ENCODE measurements at places on chromosomes 5 and 9. TPM values are rescaled to one million over a fixed set of nuclear protein-coding genes. Genes with fewer than 3 reads are reported as not detected.
A peak's percentile ranks its signal among the peaks of the same experiment; 100 is the strongest.

SUB1 gene
- 404 TPM for total RNA-seq

SPINK13 gene
- not detected for total RNA-seq

FAXDC2 gene
- total RNA-seq = not detected

FLT4 gene
- 2.0 TPM for total RNA-seq

ZNF462 gene
- 0.37 TPM for total RNA-seq

MAMDC2 gene
- total RNA-seq = not detected

PTPRD gene
- not detected for total RNA-seq

SLC6A19 gene
- not detected for total RNA-seq

SHB gene
- 1.6 TPM for total RNA-seq

- DNase-seq = no peak
- H3K36me3 ChIP-seq = peaks cover 57% of the 10 kb centered on the region
- peak overlapping the region; percentile 61 for H3K27ac ChIP-seq
- H3K4me1 ChIP-seq = peaks cover 40% of the 10 kb centered on the region
These were observed 103.2 kb downstream of the USP20 start for GRCh38 chr9:129938291-129938979.

GRCh38 chr9:21579247-21579671 lies 97.1 kb upstream of the IFNE start:
- no peaks in the 10 kb centered on the region for H3K36me3 ChIP-seq
- H3K4me3 ChIP-seq = peak overlapping the region; percentile 81
- peaks cover 37% of the 10 kb centered on the region for H3K4me1 ChIP-seq
- peak overlapping the region; percentile 6 for H3K27ac ChIP-seq

GRCh38 chr9:136754626-136755301 lies 3.3 kb downstream of the LCN8 start:
- H3K4me1 ChIP-seq = peaks cover 6% of the 10 kb centered on the region
- no peak overlapping the region for H3K27ac ChIP-seq
- H3K4me3 ChIP-seq = no peak overlapping the region
- peaks cover 8% of the 10 kb centered on the region for H3K36me3 ChIP-seq

DNA sequence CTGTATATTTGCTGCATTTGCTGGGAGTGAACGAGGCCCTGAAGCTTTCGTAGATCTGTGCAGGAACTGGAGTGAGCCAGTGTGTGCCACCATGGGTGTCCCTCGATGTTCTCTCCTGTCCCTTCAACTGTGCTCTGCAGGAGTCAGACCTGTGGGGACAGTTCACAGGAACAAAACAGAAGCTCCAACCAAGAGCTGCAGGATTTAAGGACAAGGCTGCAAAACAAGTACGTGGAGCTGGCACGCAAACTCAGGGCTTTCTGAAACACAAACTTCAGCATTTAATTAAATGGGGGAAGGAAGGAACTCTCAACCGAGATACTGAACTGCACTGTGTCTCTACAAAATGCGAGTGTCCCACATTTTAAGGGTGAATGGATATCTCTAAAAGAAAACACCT lies 24.2 kb downstream of the BASP1 start:
- H3K4me3 ChIP-seq = no peak overlapping the region
- no peaks in the 10 kb centered on the region for H3K36me3 ChIP-seq
- DNase-seq = no peak
- H3K27me3 ChIP-seq = no peaks in the 10 kb centered on the region
- no peaks in the 10 kb centered on the region for H3K4me1 ChIP-seq

- no peaks in the 10 kb centered on the region for H3K4me1 ChIP-seq
- no peak overlapping the region for H3K4me3 ChIP-seq
- no peak overlapping the region for H3K27ac ChIP-seq
- no peak for DNase-seq
- no peaks in the 10 kb centered on the region for H3K27me3 ChIP-seq
These were observed 837.1 kb upstream of the ZNF608 start for GRCh38 chr5:125583321-125584139.

DNA sequence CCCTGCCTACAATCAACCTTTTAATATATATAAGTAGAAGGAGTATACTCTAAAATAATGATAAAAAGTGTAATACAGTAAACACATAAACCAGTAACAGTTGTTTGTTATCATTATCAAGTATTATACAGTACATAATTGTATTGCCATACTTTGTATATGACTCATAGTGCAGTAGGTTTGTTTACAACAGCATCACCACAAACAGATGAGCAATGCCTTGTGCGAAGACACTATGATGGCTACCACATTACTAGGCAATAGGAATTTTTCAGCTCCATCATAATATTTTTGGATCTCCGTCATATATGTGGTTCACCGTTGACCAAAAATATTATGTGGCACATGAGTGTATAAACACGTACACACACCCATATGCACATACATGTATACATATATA lies 69.7 kb upstream of the APC start:
- H3K27me3 ChIP-seq = peaks cover 15% of the 10 kb centered on the region
- no peaks in the 10 kb centered on the region for H3K36me3 ChIP-seq
- no peak overlapping the region for H3K4me3 ChIP-seq
- H3K4me1 ChIP-seq = no peaks in the 10 kb centered on the region
- DNase-seq = no peak

DNA sequence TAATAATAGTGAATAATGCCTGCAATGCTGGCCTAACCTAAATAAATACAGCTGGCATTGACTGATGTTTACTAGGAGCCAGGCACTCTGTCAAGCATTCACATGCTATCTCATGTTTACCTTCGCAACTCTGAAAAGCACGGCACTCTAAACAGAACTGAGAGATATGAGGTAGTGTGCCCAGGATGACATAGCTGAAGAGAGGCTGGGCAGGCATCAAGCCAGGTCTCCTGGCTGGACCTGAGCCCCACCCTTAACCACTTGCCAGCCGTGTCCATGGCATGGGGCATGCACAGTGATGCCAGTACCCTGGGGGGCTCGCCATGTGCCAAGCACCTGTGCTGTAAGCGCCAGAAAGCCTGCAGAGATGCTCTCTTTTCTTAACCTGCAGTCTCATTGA lies 119.4 kb upstream of the MVB12B start:
- no peaks in the 10 kb centered on the region for H3K4me1 ChIP-seq
- H3K36me3 ChIP-seq = no peaks in the 10 kb centered on the region
- DNase-seq = no peak
- H3K27me3 ChIP-seq = peaks cover 4% of the 10 kb centered on the region

DNA sequence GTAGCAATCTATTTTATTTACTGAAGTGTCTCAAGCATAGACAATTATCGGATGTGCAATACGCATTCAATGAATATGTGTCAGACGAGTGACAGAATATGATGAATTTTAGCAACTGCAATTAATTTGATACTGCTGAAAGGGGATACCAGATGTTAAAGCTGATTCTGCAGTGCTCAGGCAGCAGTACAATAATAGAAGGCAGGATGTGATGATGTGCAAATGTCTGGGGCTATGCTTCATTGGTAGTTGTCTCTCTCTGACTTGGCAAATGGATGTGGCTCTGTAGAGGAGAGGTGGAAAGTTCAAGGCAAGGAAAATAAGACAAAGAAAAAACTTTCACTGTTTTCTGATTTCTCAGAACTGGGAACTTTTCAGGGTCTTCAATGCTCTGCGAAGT lies 721.2 kb downstream of the CDH18 start:
- H3K4me3 ChIP-seq = no peak overlapping the region
- no peaks in the 10 kb centered on the region for H3K4me1 ChIP-seq
- no peak for DNase-seq
- H3K36me3 ChIP-seq = no peaks in the 10 kb centered on the region
- H3K27ac ChIP-seq = no peak overlapping the region

DNA sequence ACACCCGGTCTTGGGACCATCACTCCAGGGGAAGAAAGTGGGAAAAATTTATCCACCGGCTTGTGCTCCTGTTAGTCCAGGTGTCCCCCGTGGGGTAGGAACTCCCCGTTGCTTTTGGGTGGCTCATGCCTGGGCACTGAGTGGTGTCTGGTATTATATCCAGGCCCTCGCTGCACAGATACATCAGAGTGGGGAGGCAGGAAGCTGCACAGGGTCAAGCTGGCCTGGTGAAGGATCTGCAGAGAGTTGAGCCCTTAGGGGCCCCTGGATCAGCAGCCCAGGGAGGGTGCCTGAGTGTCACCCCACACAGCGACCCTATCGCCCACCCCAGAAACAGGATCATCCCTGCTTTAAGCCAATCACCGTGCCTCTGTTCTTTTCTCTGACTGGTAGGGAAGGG lies 24.4 kb upstream of the COL5A1 start:
- H3K4me1 ChIP-seq = no peaks in the 10 kb centered on the region
- H3K27me3 ChIP-seq = no peaks in the 10 kb centered on the region
- H3K36me3 ChIP-seq = no peaks in the 10 kb centered on the region
- no peak for DNase-seq
- no peak overlapping the region for H3K4me3 ChIP-seq
- H3K27ac ChIP-seq = no peak overlapping the region

DNA sequence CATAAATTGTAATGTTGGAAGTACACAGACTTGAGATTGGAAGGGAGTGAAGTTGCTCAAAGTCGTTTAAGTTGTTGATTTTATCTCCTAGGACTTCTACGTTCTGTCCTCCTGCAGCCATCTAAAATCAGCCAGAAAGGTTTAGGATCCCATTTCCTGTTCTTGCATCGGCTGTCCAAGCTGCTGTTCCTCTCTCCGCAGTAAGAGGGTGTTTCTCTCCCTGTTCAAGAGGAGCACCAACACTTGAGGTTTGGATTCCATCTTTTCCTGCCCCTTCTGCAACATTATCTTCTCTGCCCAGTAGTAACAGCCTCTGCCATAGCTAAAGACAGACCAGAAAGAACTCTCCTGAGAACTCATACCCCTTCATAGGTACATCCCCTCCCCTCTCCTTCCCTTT lies 373.4 kb downstream of the GADD45G start:
- no peak for DNase-seq
- H3K4me1 ChIP-seq = peaks cover 16% of the 10 kb centered on the region
- H3K4me3 ChIP-seq = no peak overlapping the region
- H3K27me3 ChIP-seq = peaks cover 12% of the 10 kb centered on the region
- no peaks in the 10 kb centered on the region for H3K36me3 ChIP-seq

- no peak overlapping the region for H3K4me3 ChIP-seq
- H3K4me1 ChIP-seq = no peaks in the 10 kb centered on the region
- H3K36me3 ChIP-seq = no peaks in the 10 kb centered on the region
- no peak for DNase-seq
- peaks cover 2% of the 10 kb centered on the region for H3K27me3 ChIP-seq
These were observed 124.7 kb downstream of the ALDH1A1 start for GRCh38 chr9:72827950-72828731.

DNA sequence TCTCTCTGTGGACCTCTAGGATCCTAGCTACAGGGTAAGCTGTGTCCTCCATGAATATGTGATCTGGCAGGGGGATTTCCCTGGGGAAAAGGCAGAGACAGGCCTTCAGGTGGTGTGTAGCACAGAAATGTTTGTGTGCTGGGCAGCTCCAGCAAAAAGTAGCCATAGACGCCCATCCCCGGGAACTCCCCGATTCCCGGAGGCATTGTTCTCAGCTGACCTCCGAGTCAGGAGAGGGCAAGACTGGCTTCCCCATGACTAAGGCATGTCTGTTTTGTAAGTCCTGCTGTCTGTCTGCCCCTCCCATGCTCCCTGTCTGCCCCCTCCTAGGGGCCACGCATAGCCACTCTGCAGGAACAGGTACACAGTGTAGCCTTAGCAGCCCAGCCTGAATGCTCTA lies 834.5 kb downstream of the PTPRD start:
- no peak overlapping the region for H3K27ac ChIP-seq
- H3K27me3 ChIP-seq = no peaks in the 10 kb centered on the region
- H3K4me1 ChIP-seq = no peaks in the 10 kb centered on the region
- no peak overlapping the region for H3K4me3 ChIP-seq
- no peak for DNase-seq
- H3K36me3 ChIP-seq = no peaks in the 10 kb centered on the region

- no peaks in the 10 kb centered on the region for H3K4me1 ChIP-seq
- H3K27ac ChIP-seq = no peak overlapping the region
- no peak for DNase-seq
- no peaks in the 10 kb centered on the region for H3K36me3 ChIP-seq
- peaks cover 15% of the 10 kb centered on the region for H3K27me3 ChIP-seq
These were observed 115.1 kb upstream of the ZNF366 start for GRCh38 chr5:72622170-72622760.

GRCh38 chr5:131466171-131466766 lies 168.8 kb downstream of the RAPGEF6 start:
- H3K4me1 ChIP-seq = peaks cover 10% of the 10 kb centered on the region
- H3K27ac ChIP-seq = peak overlapping the region; percentile 48
- no peak overlapping the region for H3K4me3 ChIP-seq
- H3K36me3 ChIP-seq = peaks cover 51% of the 10 kb centered on the region
- no peak for DNase-seq

DNA sequence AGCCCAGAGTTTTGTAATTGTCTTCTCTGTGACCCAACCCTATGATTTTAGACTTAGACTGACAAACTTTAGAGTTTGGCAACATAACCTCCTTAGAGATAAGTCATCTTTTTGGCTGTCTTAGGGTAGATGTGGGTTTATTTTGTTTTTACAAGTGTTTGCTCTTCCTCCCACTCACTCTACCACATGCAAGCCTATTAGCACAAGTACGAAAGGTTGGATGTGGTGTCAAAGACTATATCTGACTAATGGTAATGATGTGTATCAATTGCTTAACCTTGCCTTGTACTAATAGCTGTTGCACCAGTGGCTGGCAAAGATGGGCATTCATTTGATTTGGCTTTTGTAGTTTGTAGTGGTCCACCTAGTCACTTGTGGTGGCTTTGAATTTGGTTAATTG lies 46.5 kb downstream of the SLC25A46 start:
- DNase-seq = no peak
- H3K4me3 ChIP-seq = no peak overlapping the region
- no peaks in the 10 kb centered on the region for H3K4me1 ChIP-seq
- no peaks in the 10 kb centered on the region for H3K36me3 ChIP-seq

- H3K4me3 ChIP-seq = no peak overlapping the region
- DNase-seq = no peak
- H3K36me3 ChIP-seq = no peaks in the 10 kb centered on the region
- no peak overlapping the region for H3K27ac ChIP-seq
- H3K27me3 ChIP-seq = peaks cover 18% of the 10 kb centered on the region
These were observed 3.2 kb upstream of the ALDH1B1 start for GRCh38 chr9:38389313-38389712.

- peaks cover 16% of the 10 kb centered on the region for H3K36me3 ChIP-seq
- no peak for DNase-seq
- H3K4me3 ChIP-seq = peak overlapping the region; percentile 35
- peaks cover 53% of the 10 kb centered on the region for H3K4me1 ChIP-seq
- peak overlapping the region; percentile 91 for H3K27ac ChIP-seq
- no peaks in the 10 kb centered on the region for H3K27me3 ChIP-seq
These were observed 51.6 kb downstream of the AHRR start for GRCh38 chr5:372996-373709.
